ENCODE measurements at places on chromosomes 4 and X.
A peak's percentile ranks its signal among the peaks of the same experiment; 100 is the strongest.

- DNase-seq, result peak; percentile 89
Observed at GRCh38 chr4:40283968-40284367, 51.2 kb upstream of the CHRNA9 start.

- DNase-seq, result no peak
Observed at GRCh38 chrX:132795181-132795580, 163.2 kb downstream of the HS6ST2 start.

- DNase-seq, result no peak
Observed at GRCh38 chrX:141439651-141440050, 144.9 kb downstream of the SPANXA1 start.

DNA sequence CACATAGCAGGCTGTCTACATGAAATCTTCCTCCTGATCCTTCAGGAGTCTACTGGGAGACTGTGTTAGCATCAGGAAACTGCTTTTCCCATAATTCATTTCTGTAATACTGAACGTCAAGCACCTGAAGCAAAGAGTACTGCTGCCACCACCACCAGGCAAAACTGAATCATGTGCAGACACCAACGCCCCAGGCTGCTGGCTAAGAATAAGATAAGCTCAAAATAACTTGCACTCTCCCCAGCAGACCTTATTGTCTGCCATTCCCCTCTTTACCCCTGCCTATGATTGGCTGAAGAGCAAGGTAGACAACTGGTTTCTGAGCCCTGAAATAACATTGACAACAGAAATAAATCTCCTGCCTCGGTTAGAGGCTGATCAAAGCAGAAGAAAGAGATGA lies 70.1 kb downstream of the LHFPL1 start:
- no peak for DNase-seq

GRCh38 chrX:30787012-30787411 lies 102.0 kb downstream of the TAB3 start:
- DNase-seq, result no peak

GRCh38 chrX:50813843-50814661 lies at the start of gene SHROOM4:
Gene SHROOM4 (minus strand): TSS chrX:50814194. CDS start chrX:50814018, 176 bp downstream.
- DNase-seq, result peak; percentile 9

GRCh38 chrX:1659664-1660461 lies 45.0 kb downstream of the ASMT start:
- DNase-seq, result no peak

GRCh38 chr4:57607566-57608180 lies 497.5 kb upstream of the IGFBP7 start:
- DNase-seq, result no peak

DNA sequence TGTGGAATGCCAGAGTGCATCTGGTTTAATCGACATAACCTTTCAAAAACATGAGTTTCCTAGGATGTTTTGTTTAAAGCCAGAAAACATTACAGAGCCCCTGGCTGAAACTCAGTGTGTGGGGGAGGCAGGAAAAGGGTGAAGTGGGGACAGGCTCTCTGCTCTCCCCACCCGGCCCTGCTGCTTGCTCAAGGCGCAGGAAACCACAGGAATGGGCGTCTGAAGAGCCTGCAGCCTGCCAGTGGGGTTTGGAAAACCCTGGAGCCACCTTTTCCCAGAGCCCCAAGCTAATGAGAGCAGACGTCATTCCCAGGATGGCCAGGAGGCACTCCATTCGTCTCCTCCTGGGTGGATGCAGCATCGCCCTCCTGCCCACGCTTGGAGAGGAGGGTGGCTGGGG lies 240.6 kb downstream of the AFAP1 start:
- no peak for DNase-seq

DNA sequence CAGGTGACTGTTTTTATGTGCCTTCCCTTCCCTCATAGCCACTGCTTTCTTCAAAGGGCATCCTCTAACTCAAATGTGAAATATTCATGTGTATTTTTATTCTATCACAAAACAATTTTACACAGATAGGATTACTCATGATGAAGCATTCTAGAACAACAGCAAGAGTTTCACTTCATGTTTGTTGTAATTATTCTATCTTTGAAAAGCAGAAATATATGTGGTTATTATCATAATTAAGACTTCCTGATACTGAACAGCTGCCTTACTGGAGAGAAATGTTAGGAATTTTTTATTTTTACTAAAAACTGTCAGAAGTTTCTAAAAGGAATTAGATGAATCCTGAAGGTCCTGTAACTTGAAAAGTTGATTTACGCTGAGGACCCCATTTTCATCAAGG lies 229.1 kb downstream of the PALLD start:
- DNase-seq, result no peak

DNA sequence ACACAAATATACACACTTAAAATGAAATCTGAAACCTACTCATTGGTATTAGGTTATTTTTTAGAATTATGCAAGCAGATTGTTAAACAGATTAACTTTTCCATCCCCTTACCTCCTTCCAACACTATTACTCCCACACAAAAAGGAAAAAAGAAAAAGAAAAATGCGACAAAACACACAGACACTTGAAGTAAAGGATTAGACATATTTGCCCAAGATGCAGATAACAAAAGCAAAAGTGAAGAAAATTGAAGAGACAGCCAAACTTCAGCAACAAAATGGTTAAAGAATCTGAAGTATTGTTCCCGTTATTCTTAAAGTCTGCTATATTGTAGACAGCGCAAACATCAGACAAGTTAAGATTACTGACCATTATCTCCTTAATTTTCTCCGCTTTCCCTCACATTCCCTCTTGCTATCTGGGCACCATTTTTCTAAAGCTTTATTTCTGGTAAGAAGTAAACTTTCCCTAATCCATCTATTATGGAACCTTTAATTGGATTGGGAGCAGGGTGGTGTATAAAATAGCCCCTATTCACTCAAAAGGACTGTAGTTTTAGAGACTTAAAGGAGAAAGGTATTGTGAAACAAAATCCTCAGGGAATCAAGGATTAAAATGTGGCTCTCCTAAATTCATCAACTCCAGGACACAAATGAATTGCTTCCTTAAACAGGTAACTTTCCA lies 34.7 kb upstream of the MAB21L2 start:
- DNase-seq, result no peak

DNA sequence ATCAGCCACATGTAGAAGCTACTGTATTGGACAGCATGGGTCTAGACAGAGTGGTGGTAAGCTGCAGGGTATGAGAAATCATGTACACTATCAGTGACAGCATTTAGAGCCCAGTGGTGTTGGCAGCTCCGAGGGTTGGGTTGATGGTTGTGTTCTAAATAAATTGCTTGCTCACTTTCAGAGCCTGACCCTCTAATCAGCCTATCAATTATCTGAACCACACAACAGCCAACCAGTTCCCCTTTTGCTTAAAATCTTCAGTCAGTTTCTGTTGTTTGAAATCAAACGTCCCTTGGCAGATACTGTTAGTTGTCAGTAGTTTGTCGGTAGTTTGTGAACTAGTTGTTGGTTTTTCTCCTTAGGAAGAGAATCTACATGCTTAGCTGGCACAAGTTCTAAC lies 99.8 kb upstream of the RAI2 start:
- DNase-seq, result no peak

GRCh38 chrX:41827886-41828285 lies 95.5 kb downstream of the CASK start:
- DNase-seq, result no peak

DNA sequence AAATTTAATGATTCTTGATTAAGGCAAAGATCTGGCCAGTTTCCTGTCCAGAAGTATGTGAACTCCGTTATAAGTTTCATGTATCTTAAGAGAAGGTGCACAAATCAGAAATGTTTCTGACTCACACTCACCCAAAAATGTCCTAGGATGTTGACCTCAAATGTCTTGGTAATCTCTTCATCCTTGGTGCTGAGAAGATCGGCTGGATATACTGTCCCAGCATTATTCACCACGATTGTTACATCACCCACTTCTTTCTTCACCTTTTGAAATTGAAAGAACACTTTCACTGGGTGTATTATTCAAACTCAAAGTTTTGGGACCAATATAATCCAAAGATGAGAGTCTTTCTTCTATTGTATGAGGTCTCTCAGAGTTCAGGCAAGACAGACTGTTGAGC lies 5.7 kb downstream of the HSD17B13 start:
- DNase-seq, result no peak

GRCh38 chr4:3759236-3759635 lies 6.9 kb upstream of the ADRA2C start:
- DNase-seq, result no peak

DNA sequence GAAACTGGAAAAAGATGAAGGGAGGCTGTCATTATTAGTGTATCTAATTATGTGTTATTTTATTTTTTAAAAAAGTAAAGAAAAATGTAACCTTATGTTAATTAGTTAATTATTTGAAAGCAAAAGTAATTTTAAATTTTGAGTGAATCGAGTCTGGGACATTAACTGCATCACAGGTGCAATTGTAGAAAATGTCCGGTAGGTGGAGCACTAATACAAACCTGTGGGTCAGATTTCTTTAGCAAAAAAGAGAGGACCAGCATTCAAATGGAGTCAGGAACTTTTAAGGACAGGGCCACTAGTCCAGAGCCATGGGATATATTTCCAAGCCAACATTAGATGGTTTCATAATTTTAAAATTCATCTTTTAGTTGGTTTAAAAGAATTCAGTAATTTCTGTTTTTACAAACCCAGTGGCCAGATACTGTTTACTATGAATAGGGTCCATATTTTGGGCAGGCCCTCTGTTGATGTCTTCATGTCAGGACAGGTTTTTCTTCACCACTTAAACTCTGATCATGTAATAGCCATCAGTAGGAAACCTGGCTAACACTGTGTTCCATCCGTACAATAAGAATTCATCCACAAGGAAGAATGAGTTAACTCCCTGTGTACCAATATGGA lies 27.2 kb downstream of the BST1 start:
- peak; percentile 32 for DNase-seq

DNA sequence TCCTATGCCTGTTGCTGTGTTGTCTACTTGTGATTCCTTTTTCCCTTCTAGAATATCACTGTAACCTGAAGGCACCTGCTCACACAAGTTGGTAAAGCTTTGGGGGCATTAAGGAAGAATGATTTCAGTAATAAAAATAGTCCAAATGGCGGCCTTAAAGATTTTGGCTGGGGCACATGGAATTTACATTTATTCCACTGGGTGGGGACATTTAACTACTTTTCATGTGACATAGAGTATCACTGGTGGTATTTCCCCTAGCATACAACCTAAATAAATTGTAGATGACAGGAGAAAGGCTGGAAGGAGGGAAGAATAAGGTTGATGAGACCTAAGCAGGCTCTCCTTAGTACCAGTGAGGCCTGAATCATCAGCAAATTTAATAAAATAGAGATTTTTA lies 121.8 kb upstream of the EDA2R start:
- DNase-seq, result no peak

All from stimulated activated CD4-positive, alpha-beta T cell treated with anti-CD3 and anti-CD28 coated beads, Interleukin-15, amount 100 ng/mL, for 24 hours (primary cell).